ENCODE measurements at places on chromosomes 7 and 10.
A peak's percentile ranks its signal among the peaks of the same experiment; 100 is the strongest.

- no peak for DNase-seq
These were observed 8.8 kb downstream of the STK17A start for GRCh38 chr7:43591558-43592180.

DNA sequence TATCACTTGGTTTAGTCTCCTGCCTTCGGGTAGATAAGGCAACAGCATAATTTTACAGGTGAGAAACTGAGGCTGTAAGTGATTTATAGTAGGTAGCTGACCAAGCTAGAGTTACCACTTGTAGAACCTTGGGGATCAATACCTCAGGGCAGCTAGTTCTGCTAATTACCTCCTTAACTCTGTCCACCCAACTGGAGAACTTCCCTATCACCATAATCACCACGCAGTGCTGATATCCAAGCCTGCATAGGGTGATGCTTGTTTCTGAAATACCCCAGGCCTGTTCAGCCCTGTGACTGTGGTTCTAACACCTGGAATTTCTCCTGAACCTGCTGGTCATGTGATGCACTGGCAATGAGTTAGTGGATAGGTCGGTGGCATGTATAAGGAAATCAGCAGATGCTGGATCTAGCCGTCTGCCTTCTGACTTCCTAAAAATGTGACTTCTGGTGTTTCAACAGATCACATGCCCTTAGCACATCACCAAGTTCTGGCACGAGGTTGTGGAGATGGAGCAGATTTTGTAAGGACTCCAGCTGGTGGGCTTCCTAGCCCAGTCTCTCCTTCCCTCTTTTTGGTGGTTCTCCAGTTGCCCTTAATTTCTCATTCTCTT, 15.3 kb downstream of the PLAU start:
- DNase-seq = no peak

GRCh38 chr10:78212060-78212785, 178.6 kb downstream of the RPS24 start:
- DNase-seq = no peak

DNA sequence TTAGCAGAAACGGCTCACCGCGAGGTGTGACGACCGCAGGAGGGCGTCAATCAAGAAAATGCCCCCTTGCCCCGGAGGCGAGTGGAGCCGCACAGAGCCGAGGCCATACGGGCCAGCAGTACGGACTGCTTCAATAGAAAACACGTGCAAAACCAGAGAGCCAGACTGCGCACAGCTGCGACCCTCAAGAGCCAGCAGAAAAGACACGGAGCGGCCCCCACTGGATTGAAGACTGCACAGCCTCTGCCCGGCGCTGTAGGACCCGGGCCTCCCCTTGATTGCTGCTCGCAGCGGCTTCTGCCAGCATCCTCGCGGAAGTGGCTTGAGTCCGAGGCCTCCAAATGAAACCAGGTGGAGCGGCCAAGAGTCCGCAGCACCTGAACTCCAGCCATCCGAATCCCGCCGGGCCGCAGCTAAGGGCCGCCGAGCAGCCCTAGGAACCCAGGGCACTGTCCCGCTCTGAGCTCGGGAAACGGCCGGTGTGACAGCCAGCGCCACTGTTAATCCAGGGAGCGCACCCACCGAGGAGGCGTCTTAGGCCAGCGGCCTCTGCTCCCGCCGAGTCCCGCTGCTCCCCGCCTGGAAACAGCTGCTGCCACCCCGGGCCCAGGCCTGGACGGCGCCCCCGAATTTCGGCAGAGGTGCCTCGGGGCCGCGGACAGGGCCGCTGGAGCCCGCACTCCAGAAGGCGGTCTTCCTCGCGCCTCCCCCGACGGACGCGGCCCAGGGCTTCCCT, 660 bp upstream of the HHEX start:
- DNase-seq = peak; percentile 56

DNA sequence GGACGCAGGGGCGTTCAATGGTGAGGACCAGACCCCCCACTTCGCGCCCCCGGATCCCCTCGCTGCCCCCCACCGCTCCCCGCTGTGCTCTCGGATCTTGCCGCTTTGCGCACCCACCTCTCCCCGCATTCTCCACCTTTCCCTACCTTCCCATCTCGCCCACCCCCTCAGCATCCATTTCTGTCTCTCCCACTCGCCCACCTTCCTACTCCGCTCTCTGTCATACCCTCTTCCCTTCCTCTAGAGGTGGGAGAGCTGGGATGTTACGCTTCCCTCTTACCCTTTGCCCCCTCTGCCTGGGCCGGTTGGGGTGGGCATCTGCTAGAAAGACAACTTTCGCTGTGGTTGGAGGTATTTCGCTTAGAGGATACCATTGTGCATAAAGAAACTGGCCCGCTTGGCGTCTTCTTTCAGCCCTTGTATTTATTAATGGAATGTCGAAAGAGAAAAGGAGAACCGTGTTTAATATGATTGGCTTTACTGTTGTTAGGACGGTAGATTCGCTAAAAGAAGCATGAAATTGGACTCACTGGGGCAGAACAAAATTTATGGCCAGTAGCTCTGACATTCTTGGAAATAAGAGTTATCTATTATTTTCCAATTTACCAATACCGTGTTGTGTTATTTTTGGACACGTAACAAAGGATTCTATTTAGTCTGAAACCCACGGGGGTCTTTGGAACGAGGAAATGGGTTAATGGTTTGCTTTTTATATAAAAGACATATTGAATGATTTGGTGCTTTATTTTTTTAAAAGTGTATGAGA, 873 bp downstream of the PRKAR2B start:
- peak; percentile 16 for DNase-seq

- peak; percentile 90 for DNase-seq
These were observed 7.7 kb upstream of the ADGRA1 start for GRCh38 chr10:133079836-133080682.

- no peak for DNase-seq
These were observed 12.6 kb upstream of the WAC start for GRCh38 chr10:28520346-28520745.

- no peak for DNase-seq
These were observed 50.2 kb upstream of the PODXL start for GRCh38 chr7:131606346-131607290.

DNA sequence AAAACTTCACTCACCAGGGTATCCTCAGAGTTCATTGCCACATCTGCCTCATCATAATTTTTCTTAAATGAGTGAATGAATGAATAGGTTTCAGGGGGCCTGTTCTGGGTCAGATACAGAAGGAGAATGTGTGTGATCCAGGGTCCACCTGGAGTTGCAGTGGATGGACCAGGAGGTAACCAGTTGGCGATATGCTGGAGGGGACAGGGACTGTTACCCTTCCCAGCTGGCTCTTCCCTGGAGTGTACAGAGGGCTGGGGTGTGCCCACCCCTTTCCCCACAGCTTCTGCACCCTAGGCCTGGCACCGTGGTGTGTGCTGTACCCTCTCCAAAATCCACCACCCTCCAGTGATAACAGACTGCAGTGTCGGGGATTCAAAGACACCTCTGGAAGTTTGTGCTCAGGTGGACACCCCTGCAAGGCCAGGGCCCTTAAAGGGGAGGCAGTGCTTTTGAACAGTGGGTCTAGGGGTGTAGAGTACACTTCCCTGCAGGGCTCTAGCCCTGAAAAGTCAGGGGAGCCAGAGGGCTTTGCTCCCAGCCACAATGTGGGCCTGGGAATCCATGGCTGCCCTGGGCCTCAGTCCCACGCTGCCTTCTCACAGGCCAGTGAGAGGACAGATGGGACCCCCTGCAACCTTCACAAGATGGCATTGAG, 134.4 kb upstream of the UNC5B start:
- DNase-seq = no peak

GRCh38 chr7:5265320-5266190, 17.2 kb upstream of the SLC29A4 start:
- DNase-seq = no peak

Measured in nephron progenitor cell (in vitro differentiated cells).